ENCODE measurements at places on chromosomes 5 and 9. TPM values are rescaled to one million over a fixed set of nuclear protein-coding genes. Genes with fewer than 3 reads are reported as not detected.

- H3K4me1 ChIP-seq, result peaks cover 61% of the 10 kb centered on the region
- peak overlapping the region; percentile 65 for H3K27ac ChIP-seq
- H3K36me3 ChIP-seq, result no peaks in the 10 kb centered on the region
- H3K4me3 ChIP-seq, result peak overlapping the region; percentile 69
Measured at GRCh38 chr9:136550439-136551289, 4.8 kb upstream of the NOTCH1 start.

- DNase-seq, result no peak
- no peaks in the 10 kb centered on the region for H3K27me3 ChIP-seq
- H3K27ac ChIP-seq, result no peak overlapping the region
- no peaks in the 10 kb centered on the region for H3K4me1 ChIP-seq
Measured at GRCh38 chr9:85420750-85421149, 321.0 kb downstream of the AGTPBP1 start.

DNA sequence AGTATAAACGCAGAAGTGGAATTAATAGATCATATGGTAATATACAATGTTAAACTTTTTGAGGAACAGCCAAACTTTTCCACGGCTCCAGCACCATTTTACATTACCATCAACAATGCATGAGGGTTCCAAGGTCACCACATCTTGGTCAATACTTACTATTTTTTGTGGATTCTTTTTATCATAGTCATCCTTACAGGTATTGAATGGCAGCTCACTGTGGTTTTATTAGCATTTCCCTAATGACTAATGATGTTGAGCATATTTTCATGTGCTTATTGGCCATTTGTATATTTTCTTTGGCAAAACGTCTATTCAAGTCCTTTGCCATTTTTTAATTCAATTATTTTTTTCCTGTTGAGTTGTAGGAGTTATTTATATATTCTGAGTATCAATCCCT lies 14.1 kb upstream of the RAPGEF6 start:
- DNase-seq, result no peak
- no peaks in the 10 kb centered on the region for H3K27me3 ChIP-seq
- no peak overlapping the region for H3K27ac ChIP-seq
- peaks cover 13% of the 10 kb centered on the region for H3K36me3 ChIP-seq
- H3K4me3 ChIP-seq, result no peak overlapping the region

DNA sequence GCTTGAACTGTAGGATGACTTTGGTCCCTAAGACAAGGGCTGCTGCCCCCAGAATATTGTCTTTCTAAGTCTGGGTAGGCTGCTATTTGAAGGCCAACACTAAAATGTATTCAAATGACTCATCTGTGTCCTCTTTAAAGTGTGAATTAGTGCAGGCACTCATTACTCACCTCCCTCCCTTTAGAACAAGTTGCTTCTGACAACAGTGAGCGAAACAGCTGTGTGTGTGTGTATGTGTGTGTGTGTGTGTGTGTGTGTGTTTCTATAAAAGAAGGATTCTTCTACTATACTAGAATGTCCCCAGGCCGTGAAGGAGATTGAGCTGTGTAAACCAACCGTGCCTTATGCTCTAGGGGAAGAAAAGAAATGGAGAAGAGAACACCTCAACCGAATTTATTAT lies 1337.2 kb downstream of the PTPRD start:
- H3K27me3 ChIP-seq, result no peaks in the 10 kb centered on the region
- H3K27ac ChIP-seq, result no peak overlapping the region
- no peaks in the 10 kb centered on the region for H3K4me1 ChIP-seq
- DNase-seq, result no peak
- H3K4me3 ChIP-seq, result no peak overlapping the region
- no peaks in the 10 kb centered on the region for H3K36me3 ChIP-seq

GRCh38 chr9:16625811-16626210 lies 244.7 kb downstream of the BNC2 start:
- peak overlapping the region; percentile 16 for H3K27ac ChIP-seq
- H3K4me1 ChIP-seq, result peaks cover 42% of the 10 kb centered on the region
- no peaks in the 10 kb centered on the region for H3K27me3 ChIP-seq
- no peak for DNase-seq
- H3K36me3 ChIP-seq, result no peaks in the 10 kb centered on the region

Gene SLIT3
- total RNA-seq, result 80.1 TPM

All from thoracic aorta (tissue), 2 donors.